ENCODE measurements at places on chromosomes 3 and 15.

- no peak for DNase-seq
Measured at GRCh38 chr3:76500746-76501275, 539.1 kb upstream of the ROBO2 start.

- DNase-seq: no peak
Measured at GRCh38 chr3:171240504-171240835, 213.9 kb upstream of the SLC2A2 start.

DNA sequence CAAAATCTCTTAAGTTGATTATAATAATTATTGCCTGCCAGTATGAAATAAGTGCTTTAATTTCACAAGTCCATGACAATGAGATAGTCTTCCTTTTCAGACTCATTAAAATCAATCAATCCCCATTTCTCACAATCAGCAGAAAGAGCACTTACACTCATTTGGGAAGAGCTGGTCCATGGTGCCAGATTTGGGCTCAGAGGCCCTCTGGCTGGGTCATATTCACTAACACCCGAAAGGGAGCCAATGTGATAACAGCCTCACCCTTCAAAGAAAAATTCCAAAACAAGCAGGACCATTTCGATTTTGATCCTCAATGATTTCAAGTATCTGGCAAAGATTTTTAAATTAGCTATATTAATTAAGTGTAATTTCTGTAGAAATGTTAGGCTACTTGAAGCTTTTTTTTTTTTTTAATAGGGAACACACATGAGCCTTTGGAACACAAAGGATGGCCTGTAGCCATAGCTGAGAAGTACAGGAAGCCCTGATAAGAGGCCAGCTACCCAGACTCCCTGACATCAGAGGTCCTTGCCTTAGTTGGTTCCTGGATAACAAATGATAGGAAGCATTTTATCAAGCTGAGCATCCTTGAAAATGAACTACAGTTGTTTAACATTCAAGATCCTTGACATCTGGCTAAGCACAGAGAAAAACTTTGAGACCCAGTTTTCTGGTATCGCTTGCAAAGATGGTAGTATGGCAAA lies 17.1 kb downstream of the MCF2L2 start:
- DNase-seq: no peak

- DNase-seq: no peak
Measured at GRCh38 chr15:68794863-68795262, 25.8 kb downstream of the ANP32A start.

GRCh38 chr3:128858167-128858566 lies 21.3 kb upstream of the ACAD9 start:
- DNase-seq: no peak

GRCh38 chr15:82995938-82996337 lies 9.9 kb downstream of the RAMAC start:
- DNase-seq: no peak

DNA sequence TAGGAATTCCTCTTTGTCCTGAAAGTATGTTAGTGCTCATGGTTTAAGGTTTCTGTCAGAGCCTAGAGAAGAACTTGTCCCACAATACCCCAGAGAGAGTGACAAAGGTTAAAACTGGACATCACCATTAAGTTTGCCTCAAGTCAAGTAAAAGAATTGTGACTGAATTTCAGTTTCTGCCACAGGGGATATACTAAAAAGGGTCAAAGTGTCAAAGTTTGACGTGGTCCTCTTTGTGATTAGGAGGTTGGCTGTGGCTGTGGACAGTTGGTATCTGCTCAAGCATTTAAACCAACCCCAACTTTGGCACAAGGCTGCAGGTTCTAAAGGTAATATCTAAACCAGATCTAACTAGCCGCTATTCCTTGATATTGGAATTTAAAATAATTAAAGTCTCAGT lies 26.1 kb downstream of the FMN1 start:
- DNase-seq: no peak

DNA sequence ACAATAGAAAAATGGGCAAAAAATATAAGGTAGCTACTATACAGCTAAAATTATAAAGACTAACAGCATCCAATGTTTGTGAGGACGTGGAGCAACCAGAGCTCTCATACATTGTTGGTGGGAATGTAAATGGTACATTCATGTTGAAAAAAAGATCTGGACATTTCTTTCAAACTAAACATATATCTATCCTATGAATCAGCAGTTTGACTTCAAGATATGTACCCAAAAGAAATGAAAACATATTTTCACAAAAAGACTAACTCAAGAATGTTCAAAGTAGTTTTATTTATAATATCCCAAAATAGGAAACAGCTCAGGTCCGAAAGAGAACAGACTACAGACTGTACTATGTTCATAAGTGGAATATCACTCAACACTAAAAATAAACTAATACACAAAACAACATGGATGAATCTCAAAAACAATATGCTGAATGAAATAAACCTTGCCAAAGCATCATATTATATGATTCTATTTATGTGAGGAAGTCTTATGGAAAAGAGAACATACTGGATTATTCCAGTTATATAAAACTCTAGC lies 8.8 kb upstream of the TTBK2 start:
- DNase-seq: no peak

GRCh38 chr3:54356261-54357045 lies 234.1 kb downstream of the CACNA2D3 start:
- DNase-seq: no peak

Measured in SK-N-SH (cell line).